ENCODE measurements at places on chromosomes 16 and 17.

- no peak for DNase-seq
Observed at GRCh38 chr17:11304568-11304967, 63.6 kb downstream of the SHISA6 start.

- no peak for DNase-seq
Observed at GRCh38 chr17:14325618-14326167, 24.8 kb downstream of the HS3ST3B1 start.

GRCh38 chr17:17989081-17989480 lies 16.4 kb downstream of the DRC3 start:
- DNase-seq, result no peak

DNA sequence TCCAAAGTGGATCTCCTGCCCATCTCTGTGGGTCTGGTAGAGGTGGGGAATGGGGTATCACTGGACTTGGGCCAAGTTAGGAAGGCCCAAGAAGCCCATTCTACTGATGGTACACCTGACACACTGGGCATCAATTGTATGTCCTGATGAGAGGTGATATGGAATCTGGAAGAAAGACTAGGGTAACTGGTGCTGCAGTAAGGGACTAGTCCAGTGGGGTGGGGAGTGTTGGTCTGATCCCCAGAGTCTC lies 5.9 kb upstream of the NFATC3 start:
- no peak for DNase-seq

DNA sequence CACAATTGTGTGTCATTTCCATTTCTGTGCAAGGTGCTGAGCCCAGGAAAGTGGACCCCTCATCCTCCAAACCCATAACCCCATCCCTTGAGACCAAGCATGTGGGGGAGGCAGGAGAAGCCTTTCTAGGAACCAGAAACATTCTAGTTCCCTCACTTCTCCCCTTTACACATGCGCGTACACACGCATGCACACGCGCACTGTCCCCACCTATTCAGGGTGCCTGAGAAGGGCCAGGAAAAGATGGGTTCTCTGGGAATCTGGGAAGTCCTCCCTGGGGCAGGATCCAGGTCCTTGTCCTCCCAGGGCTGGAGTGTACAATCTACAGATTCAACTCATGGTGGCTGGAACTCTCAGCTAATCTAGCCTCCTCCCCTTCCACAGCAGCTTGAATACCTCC lies 2.4 kb downstream of the PPY start:
- DNase-seq, result no peak

GRCh38 chr16:88696441-88696840 lies 9.8 kb downstream of the RNF166 start:
- DNase-seq, result no peak

- DNase-seq, result no peak
Observed at GRCh38 chr17:66527335-66527734, 224.9 kb downstream of the PRKCA start.

DNA sequence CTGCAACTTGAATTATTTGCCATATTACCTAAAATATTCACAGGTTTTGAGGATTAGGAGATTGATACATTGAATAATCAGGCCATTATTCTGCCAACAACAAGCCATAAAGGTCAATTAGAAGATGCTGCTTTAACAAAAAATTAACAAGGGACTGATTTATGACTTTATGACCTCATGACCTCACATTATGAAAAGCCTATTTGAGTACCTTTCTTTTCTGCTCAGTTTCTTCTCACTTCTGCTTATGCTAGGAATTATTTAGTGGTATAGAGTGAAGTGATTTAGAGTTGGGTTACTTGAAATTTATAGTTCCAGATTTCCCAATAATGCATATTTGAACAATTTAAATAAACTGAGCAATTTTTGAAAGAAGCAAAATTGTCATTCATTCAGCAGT lies 121.6 kb downstream of the CHD9 start:
- DNase-seq, result no peak

DNA sequence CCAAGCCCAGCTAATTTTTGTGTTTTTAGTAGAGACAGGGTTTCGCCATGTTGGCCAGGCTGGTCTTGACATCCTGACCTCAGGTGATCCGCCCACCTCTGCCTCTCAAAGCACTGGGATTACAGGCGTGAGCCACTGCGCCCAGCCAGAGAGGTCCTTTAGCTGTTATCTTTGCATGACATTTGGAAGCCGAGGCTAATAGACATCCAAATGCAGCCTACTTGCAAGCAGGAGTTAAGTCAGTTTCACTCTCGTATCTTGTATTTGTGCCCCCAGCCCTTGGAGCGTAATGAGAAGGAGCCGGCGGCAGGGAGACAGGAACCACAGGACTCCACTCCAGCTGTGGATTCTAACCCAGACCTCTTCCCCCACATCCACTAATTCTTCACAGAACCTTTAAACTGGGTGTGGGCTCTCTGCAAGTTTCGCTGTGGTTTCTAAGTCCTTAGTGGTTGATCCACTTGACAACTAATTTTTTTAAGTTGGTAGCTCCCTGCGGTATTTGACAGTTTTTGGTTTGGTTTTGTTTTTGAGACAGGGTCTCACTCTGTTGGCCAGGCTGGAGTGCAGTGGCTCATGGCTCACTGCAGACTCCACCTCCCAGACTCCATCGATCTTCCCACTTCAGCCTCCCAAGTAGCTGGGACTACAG lies 3.1 kb upstream of the CYTH1 start:
- DNase-seq, result no peak

DNA sequence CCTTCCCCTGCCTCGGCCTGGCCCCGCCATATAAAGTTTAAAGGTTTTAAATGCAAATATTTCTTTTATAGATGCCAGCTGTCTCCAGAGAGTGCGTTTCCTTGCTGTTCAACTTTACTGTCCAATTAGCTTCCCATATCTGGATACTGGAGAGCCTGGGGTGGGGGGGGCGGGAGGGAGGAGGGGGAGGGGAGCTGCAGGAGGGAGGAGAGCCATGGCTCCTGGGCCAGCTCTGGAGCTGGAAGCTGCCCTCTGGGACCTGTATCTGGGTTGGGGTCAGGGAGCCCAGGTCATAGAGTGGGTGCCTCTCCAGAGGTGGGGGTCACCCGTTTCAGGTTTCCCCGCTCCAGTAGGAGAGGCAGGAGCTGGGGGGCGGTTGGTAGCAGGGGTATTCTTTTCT lies 6.2 kb upstream of the GSE1 start:
- DNase-seq, result no peak

GRCh38 chr17:29007456-29007855 lies 1.6 kb upstream of the SEZ6 start:
- DNase-seq, result no peak

DNA sequence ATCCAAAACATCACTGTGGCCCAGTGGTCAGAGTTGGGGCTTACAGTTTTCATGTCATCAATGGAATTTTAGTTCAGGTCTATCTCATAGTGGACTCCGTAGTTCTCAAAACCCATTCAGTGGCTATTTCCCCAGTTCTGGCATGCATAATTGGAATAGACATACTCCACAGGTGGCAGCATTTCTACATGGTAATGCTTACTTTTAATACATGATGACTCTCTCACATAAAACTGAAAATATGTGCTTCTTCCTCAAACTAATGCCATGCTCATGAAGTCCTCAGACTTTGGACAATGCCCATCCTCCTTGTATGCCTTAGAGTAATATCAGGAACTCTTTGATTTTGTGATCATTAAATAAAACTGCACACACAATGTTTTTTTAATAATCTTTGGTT lies 857.4 kb upstream of the GOT2 start:
- no peak for DNase-seq

DNA sequence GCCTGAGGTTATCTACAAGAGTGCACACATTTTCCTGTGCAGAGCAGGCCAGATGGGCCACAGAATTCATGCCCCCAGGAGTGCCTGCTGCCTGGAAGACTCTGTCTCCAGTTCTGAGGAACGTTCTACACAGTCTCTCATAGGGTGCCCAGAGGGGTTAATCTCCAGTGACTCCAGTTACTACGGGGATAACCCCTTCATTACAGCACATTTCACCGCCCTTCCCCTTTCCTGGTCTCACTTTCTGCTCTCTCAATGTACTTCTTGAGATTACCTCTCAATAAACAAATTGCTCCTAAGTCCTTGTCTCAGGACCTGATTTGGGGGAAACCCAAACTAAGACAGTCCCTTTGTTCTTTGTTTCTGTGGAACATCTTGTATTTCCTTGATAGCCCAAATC lies 5.7 kb downstream of the CD300H start:
- DNase-seq, result no peak

- DNase-seq, result no peak
Observed at GRCh38 chr16:25052151-25052511, 37.0 kb upstream of the ARHGAP17 start.

DNA sequence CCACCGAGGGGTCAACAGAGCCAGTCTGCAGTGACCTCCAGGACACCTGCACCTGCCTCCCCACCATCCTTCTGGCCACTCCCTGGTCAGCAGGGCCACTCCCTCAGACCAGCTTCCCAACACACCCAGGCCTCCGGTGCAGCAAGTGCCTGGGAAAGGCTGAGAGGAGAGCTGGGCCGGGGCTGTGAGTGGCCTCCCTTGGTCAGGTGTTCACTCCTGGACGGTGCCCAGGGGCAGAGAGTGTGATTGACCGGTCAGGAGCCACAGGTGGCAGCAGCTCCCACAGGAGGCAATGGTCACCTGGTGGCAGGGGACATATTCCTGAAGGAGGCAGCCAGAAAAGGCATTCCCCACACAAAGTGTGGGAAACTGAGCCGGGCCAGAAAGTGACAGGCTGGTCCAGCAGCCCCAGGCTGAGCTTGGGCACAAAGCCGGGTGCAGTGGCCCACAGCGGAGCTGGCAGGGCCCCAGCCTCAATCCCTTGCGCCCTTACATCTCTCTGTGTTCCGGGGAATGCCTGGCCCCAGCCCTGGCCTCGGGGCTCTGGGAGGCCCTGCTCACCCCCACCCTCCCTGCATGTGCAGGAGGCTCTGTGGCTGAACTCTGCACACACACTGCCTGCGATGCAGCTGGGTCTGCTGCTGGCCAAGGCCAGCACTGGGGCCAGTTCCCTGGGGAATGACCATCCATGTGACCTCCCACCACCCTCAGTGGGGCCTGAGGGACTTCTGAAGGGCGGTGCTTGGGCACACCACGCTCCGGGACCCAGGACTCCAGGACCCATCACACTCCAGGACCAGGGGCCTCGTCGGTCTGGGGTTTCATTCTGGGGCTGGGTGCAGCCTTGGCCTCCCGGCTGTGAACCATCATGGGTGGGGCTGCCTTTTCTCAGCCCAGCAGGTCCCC lies 1.2 kb upstream of the C17orf99 start:
- no peak for DNase-seq

GRCh38 chr17:4903051-4903818 lies at the start of gene CHRNE:
Gene CHRNE, minus strand, starts transcription at chr17:4903098. Its CDS starts 35 bp downstream, at chr17:4903063.
- peak; percentile 43 for DNase-seq

GRCh38 chr16:23504453-23505179 lies 5.7 kb downstream of the GGA2 start:
- no peak for DNase-seq

DNA sequence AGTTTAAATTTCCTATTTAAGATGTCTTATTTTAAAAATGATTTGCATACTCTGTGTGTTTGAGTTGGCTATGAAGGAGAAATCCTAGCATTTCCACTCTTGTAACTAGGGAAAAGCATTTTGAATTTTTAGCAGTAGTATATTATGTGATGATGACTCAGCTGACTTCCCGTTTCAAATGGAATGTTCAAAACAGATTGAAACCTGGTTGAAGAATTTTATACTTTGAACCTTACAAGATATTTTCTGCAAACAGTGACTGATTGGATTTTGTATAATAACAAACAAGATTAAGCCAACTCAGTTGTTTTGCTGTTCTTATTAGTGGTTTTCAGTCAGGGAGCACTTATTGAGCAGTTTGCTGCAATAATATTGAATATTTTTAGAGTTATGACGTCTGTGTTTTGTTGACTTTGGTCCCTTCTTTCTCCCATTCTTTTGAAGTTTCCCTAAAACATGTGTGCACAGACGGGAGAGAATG lies 8.0 kb downstream of the TNRC6A start:
- no peak for DNase-seq

GRCh38 chr16:29770250-29770929 lies 7.7 kb upstream of the ZG16 start:
- DNase-seq, result no peak

DNA sequence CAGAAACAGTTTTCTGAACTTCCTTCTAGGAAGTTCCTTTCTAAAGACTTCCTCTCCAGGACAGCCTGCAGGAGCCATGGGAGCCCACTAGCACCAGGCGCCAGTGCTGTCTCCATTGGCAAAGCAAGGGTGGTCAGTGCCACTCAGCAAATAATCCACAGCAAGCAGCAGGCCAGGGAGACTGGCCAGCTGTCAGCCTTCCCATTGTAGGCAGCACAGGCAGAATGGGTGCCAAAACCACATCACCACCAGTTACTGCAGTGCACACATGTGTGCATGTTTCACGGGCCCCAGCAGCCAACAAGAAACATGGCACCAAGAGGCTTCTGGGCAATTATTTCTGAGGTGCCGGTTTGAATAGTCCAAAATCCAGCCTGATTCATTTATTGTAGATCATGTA lies 26.7 kb downstream of the DNASE1 start:
- DNase-seq, result no peak

- DNase-seq, result no peak
Observed at GRCh38 chr16:62462971-62463370, 426.7 kb upstream of the CDH8 start.

DNA sequence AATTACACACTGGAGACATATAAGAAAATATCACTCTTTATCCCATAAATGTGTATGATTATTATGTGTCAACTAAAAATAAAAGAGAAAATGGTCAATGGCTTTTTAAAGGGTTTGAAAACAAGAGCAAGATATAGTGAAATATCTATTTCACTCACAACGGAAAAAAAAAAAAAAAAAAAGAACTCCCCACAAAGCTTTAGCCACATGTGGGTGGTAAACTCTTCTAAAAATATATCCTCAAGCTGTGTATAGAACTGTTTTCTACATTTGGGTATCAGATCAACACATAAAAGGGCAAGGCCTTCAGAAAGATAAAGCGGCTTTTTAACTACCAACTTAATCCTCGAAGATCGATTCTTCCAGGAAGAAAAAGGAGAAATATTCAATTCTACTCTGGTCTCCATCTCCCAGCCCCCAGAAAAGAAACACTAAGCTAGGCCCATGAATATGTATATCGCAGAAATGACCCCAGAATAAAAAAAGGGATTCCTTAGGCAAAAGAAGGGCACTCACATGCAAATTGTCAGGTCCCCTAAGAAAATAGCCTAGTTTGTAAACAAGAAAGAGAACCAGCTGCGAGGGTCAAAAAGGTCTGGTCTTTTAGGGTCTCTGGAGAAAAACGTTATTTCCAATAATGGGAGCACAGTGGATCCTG lies 4.4 kb downstream of the LITAF start:
- no peak for DNase-seq

GRCh38 chr17:40828454-40829044 lies 6.1 kb upstream of the KRT10 start:
- no peak for DNase-seq

GRCh38 chr16:86515777-86516622 lies 5.7 kb downstream of the FOXF1 start:
- no peak for DNase-seq

- DNase-seq, result no peak
Observed at GRCh38 chr17:1985093-1985492, 40.0 kb downstream of the RTN4RL1 start.

All from Kasumi-1 (cell line).